ENCODE measurements at places on chromosomes 4 and X.

DNA sequence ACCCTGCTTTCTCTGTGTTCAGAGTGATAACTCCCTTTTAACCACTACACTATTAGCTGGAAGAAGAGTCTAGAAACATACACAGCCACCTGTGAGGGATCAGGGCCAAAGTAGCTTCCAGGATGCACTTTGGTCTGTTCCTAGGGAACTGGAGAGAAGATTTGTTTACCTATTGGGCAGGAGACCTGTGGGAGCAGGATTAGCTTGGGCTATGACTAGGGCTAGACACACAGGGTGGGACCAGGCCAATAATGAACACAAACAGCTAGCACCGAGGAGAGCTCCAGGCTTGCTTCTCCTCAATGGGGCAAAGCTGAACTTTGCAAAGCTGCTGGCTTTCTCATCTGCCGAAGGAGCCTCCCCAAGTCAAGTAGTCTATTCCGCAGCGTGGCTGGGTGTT lies 24.4 kb upstream of the MAP7D3 start:
- DNase-seq, result no peak

DNA sequence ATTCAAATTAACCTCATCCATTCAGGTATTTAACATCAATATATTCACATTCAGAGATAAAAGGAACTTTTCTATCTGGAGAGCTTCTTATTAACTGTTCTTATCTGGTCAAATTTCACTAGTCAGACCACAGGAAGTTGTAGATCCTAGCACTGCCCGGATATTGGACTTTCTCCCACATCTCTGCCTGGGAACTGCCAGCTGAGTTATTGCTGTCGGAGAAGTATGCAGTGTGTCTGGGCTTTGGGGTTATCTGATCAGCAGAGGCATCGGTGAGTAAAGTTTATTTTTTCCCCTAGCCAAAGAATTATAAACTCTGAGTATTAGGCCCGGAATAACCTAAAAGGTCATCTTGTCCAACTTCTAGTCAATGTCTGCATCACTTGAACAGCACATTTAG lies 45.1 kb downstream of the OR13H1 start:
- no peak for DNase-seq

- DNase-seq, result no peak
Observed at GRCh38 chrX:35098419-35098818, 155.8 kb downstream of the FAM47B start.

GRCh38 chr4:153114771-153115321 lies 89.4 kb upstream of the TRIM2 start:
- peak; percentile 27 for DNase-seq

GRCh38 chr4:100299046-100299840 lies 109.0 kb upstream of the DDIT4L start:
- peak; percentile 67 for DNase-seq

- no peak for DNase-seq
Observed at GRCh38 chr4:139077567-139078355, 62.2 kb downstream of the NOCT start.

DNA sequence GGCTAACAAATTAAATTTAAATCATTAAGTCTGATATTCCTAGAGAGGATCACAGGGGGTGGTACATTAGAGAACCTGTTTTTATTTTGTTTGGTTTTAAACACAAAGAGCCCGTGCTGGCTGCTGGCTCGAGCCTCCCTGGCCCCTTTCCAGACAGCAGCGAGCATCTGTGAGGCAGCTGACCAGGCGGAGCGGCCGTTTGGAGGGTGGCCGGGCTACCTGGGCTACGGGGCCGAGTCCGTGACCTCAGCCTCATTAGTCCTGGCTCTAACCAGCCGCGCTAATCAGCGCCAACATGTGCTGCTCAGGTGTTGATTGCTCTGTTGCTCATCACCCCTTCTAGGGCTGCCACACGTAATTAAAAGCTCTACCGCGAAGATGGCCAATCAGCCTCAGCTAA lies 35.3 kb downstream of the DCTD start:
- no peak for DNase-seq

DNA sequence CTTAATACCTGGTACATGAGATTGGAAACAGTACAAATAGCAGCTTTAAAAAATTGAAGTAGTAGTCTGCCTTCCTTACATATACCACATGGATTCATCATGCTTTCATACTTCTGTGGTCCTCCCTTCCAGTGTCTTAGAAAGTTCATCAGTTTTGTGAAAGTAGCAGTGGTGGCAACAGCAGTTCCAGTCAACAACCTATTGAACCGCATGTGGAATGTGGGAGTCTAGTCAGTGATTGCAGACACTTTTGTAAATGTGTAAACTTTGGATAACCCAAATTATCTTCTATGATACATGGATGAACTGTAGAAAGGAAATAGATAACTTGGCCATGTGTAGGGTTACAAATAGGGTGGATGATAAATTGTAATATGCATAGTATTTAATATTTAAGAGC lies 34.1 kb downstream of the FNIP2 start:
- DNase-seq, result no peak

- DNase-seq, result no peak
Observed at GRCh38 chrX:22192419-22193060, 80.2 kb upstream of the CBLL2 start.

DNA sequence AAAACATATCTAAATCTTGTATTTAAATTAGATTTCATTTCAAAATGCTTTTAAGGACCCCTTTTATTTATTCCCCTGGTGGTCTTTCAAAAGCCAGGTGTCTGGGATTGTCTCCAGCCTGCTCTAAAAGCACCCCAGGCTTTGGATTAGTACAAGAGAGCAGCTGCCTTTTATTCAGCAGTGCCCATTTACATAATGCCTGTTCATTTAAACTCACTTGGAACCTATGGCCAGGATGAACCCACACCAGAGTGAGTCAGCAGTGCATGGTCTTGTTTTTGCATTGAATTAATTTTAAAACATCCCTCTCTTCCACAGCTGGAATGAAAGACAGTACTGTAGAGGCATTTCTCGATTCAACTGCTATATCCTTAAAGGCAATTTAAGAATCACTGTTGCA lies 64.1 kb upstream of the TENM3 start:
- DNase-seq, result no peak

DNA sequence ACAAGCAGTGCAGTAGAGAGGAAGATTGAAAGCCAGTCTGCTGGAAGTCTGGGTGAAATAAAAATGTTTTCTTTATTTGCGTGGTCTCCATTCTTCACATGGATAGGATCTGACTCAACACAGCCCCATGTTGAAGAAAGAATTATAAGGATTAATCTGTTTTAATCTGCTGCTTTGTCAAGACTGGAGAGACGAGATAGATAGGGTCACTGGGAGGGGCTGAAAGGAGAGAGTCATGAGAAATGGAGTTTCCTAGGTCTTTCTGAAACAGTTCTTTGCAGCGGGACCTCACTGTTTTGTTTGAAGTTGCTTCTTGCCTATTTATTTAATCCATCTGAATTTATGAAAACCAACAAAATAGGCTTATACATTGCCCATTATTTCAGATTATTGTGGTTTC lies 32.4 kb upstream of the RHOH start:
- peak; percentile 22 for DNase-seq

GRCh38 chrX:1138476-1139184 lies 73.8 kb downstream of the CRLF2 start:
- no peak for DNase-seq

- no peak for DNase-seq
Observed at GRCh38 chrX:124530803-124531202, 184.4 kb downstream of the SH2D1A start.

- peak; percentile 19 for DNase-seq
Observed at GRCh38 chrX:119512146-119512800, 44.0 kb downstream of the SLC25A5 start.

- no peak for DNase-seq
Observed at GRCh38 chr4:110850461-110851442, 227.9 kb upstream of the PITX2 start.

Data from retinal pigment epithelial cell (primary cell).